Stimulated activated CD4-positive, alpha-beta T cell treated with anti-CD3 and anti-CD28 coated beads, Interleukin-1b, Interleukin-23, amount 100 ng/mL, for 1 hour (primary cell): ENCODE measurements at places on chromosomes 1 and 21.

DNA sequence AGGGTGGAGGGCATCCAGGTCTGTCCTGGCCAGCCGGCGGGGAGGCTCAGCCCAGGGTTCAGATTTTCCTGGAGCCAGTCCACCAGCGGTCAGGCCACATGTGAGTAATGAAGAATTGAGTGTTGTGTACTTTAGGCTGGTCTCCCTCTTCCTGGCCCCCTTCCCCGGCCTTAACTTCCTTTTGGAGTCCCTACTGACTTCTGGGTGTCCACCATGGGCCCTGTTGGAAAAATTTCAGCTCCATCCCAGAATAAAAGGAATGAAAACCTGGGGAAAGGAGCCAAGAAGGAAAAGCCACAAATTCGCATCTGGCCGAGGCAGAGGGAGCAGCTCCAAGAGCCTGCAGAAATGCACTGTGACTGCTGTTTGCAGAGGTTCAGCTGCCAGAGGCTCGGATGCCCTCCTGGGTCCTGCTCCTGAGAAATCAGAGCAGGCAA lies 35.5 kb upstream of the HHAT start:
- DNase-seq = no peak

GRCh38 chr1:231233735-231234417 lies 7.1 kb upstream of the GNPAT start:
- no peak for DNase-seq

DNA sequence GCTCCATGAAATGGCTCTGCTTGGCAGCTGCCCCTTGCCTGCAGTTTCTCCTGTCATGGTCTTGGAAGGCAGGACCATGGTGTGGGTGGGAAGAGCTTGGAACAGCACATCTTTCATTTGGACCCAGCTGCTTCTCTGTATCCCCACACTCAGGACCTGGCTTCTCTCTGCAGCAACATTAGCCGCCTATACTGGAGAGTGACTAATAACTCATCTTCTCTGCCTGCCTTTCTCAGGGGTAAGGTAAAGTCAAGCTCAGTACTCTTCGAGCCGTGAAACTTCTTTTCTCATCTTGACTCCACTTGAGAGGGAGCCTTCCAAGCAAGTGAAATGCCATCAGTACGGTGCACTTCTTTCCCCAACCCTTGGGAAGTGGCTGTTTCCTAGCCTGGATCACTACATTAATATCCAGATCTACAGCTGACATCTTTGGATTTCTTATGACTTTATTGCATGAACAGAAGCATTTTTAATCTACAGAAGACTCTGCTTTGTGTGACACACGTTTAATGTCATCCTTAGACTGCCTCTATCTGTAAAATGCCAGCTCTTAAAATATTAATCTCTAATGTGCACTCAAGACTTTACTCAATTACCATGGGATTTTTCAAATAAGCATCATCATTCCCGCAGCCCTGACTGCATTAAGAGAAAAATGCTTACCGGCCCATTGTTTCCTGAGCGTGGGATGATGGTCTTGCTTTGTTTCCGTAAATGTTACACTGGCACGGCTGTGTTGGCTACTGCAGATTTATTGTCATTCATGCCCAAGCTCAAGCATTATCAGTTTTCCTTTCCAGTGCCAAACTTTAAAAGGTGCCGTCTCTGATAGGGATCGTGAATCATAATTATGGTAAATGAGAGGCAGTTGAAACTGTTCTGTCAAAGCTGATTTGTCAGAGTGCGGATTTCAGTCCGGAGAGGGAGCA lies 242.9 kb downstream of the HHAT start:
- DNase-seq = no peak

- DNase-seq = no peak
Observed at GRCh38 chr1:97680894-97681293, 239.9 kb downstream of the DPYD start.

DNA sequence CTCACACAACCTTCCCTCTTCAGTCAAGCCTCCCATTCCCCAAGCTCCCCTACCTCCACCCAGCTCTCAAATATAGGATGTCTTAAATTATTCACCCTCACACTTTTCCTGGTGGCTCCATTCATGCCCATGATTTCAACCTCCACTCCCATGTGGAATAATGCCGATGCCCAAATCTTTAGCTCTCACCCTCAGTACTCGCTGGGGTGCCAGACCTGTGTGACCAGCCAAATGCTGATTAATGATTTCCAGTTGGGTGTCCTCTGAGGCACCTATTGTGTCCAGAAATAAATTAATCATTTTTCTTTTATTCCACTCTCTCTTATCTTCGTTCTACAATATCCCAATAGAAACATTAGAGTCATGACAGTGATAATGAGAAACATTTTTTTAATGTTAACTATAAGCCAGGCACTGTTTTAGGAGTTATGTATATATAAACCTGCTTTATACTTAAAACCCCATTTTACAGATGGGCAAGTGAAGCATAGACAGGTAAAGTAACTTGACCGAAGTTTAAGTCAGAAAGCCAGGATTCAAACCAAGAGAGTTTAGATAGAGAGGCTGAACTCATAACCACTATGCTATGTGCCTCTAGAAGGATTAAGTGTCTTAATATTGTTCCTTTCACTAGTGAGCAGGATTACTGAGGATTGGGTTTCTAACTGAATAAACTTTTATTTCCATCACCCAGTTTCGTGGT lies 209.7 kb downstream of the DUSP10 start:
- DNase-seq = no peak

DNA sequence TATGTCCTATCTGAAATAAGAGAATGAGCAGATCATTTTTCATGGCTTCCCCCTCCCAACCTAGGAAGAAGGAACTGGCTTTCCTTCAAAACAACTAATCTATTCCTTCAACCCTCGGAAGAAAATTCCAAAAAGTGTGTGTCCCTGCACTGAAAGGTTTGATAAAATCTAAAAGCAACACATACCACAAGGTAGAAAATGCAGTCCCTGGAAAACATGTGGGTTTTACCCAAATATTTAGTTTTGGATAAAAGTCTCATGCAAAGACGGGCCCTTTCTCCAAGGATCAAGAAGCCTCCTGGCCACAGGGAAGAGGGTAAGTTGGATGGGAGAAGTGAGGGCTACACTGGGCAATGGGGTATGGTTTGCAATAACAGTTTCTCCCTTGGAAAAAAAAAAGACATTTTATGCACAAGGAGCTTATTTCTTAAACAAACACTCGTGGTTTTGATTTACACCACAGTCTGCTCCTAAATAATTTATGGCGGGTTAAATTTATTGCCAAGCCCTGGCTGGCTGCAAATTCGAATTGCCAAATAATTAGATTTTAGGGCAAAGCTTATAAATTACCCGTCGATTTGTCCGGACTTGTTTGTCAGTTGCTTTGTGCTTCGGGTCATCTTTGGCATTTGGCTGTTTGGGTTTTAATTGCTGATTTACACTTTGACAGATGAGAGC lies 28.9 kb downstream of the ERI3 start:
- no peak for DNase-seq

DNA sequence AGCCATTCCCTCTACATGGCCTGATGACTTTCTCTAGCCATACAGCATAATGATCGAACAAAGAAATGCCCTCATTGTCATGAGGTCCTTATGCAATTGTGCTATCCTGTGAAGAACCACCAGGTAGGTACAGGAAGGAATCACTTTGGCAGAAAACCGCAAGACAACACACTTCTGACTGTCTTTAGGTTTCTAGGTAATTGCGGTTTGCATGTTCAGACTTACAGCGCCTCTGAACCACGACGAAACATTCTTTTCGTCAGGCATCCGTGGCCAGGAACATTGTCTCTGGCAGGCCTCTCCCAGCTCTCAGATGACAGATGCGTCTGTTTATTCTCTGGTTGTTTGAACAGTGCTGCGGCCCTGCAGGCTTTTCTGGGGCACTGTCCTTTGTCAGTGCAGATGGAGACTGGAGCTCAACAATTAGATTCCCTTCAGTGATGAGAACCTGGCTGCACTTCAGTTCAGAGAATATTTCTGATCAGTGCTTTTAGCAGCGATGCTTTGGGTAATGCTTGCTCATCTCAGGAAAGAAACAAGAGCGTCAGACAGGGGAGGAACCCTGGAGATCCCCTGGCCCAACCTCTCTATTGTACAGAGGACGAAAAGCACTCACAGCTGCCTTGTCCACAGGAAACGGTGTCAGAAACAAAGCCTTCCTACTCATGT lies 63.4 kb downstream of the B3GALT5 start:
- no peak for DNase-seq

DNA sequence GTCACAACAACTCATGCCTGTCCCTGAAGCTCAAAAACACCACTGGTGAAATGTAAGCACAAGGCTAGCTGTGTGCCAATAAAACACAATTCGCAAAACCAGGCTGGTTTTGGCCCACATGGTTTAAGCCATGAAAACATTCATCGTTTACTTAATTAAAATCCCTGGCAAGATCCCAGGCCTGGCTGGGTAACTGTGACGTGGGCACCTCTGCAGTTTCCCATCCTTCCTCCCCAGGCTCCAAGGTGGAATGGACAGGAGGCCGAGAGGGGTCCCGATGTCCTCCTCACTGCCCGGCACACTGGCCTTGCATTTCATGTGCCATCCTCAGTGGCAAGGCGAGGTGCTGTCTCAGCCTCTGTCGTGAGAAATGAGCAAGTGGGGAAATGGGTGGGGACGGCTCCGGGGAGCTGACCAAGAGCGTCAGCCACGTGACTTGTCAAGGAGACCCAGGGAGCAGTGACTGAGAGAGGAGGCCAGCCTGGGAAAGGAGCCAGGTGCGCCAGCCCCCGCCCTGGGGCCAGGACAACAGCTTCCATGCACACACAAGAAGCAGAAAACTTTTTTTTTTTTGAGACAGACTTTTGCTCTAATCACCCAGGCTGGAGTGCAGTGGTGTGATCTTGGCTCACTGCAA lies 153.1 kb upstream of the RAB4A start:
- DNase-seq = no peak

DNA sequence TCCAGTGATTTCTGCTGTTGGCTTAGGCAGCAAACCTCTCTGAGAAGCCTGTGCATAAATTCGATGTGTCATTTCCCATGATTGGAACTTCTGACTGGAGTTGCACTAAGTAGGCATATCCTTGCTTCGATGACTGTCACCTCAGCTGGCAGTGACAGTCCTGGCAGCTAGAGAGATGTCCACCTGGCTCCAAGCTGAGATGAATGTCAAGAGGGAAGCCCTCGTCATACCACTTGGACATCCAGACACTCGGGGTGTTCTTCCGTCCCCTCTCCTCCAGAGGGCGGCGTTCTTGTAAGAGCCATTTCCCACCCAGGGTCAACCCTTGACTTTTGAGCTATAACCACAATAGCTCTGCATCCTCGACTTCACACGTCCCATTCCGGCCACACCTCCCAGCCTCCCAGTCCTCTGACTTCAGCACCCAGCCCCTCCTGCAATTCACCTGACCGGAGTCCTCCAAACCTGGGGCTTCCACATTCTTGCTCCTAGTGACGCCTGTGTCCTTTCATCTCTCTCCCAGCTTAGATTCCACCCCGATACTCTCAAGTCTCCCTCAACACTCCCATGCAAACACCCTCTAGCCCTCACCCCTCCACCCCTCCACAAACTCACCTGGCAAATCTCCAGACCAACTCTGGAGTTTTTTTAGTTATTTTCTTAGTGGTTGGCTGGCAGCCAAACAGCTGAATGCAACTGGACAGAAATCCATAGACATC lies 17.3 kb downstream of the CA6 start:
- no peak for DNase-seq
